Activated CD8-positive, alpha-beta T cell treated with anti-CD3 and anti-CD28 coated beads for 36 hours (primary cell): ENCODE measurements at places on chromosomes 4 and X. TPM values are rescaled to one million over a fixed set of nuclear protein-coding genes. Genes with fewer than 3 reads are reported as not detected.

Gene RHOH
- 126 TPM for total RNA-seq

DNA sequence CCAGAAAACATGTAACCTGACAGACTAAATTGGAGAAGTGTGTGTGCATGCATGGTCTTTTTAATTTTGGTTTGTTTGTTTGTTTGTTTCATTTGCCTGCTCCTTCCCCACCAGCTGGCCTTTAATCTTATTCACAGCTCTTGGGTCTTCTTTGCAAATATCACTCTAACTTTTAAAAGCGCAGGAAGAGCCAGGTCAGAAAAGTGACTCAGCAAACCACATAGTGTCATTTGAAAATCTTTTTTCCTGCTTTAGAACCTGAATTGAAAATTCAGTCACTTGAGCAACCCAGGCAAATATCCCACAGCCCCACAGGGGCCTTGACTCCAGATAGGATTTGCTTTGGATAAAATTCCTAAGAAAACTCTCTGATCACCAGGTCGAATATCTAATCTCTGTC is 4.6 kb downstream of the TMEM255A start:
- no peak for DNase-seq

Gene DYNLT3
- 24.8 TPM for total RNA-seq

Gene TMEM271
- not detected for total RNA-seq

DNA sequence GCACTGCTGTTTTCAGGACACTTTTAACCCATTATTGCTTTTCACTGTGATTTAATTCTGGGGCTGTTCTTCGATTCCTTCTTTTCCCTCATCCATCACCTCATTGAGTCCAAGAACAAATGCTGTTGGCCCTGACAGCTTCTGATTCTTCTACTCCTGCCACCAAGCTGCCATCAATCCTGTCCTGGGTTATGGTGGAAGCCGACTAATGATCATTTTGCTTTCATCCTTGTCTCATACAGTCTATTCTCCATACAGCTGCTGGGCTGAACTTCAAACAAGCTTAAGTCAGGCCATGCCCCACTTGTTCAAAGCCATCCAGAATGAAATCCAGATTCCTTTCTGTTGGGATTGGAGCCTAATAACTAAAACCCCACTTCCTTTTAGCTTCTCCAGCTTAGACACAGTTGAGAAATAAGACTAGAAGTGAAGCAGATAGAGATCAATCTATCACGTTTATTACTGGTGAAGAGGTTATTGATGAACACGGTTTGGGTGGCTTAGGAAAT is 161.9 kb downstream of the STK32B start:
- DNase-seq, result no peak

DNA sequence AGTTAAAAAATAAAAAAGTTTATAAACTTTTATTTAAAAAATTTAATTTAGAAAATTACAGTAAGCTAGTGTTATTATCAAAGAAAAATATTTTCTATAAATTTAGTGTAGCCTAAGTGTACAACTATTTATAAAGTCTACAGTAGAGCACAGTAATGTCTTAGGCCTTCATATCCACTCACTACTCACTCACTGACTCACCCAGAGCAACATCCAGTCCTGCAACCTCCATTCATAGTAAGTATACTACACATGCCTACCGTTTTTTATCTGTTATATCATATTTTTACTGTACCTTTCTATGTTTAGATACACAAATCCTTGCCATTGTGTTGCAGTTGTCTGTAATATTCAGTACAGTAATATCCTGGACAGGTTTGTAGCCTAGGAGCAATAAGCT is 129.0 kb upstream of the FAM47B start:
- no peak for DNase-seq

Gene RPS3A
- total RNA-seq, result 3,095 TPM

GRCh38 chr4:171621646-171622045 is 191.6 kb upstream of the GALNTL6 start:
- DNase-seq, result no peak

DNA sequence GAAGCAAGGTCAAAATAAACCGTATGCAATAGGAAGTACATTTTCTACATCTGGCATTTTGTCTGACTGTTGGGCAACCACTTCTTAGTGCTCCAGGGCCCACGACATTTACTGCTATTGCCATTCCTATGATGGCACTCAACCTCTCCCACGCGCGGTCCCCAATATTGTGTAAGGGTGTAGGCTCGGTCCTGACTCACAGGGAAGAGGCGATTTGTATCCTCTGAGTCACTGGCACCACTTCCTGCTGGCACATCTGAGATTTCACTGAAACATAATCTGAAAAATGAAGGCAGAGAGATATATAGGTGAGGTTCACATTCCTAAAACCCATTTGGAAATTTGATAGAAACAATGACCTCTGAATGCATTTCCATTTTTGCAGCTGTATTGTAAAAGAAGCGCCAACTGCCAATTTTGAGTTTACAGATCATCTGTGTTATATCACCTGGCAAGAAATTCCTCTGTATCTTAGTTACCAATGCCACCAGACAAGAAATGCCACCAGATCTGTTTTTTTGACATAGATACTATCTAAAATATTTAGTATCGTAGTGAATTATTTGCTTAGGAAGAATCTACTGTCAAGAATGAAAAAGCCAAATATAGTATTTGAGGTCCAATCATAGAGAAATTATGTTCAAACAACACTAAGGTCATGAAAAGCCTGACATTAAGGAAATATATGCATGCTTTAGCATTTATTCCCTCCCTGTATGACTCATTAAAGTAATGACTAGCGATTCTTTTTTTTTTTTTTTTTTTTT is 9.8 kb downstream of the EREG start:
- DNase-seq, result peak; percentile 29

DNA sequence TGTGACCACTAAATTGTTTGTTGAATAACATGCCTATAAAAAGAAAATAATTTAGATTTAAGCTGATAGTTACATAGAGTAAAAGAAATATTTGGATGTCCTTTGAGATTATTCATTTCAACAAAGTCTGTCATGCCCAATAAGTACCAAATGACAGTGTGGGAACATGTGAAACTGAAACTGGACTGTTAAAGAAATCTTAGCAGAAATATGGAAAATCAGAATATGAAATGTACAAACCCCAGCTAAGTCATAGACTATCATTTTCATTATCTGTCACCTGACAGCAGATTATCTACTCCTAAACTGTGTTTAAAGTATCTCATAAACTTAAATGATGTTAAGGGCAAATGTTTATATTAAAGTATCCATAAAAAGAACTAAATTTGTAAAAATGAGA is 437.8 kb upstream of the FAM241A start:
- DNase-seq, result no peak

DNA sequence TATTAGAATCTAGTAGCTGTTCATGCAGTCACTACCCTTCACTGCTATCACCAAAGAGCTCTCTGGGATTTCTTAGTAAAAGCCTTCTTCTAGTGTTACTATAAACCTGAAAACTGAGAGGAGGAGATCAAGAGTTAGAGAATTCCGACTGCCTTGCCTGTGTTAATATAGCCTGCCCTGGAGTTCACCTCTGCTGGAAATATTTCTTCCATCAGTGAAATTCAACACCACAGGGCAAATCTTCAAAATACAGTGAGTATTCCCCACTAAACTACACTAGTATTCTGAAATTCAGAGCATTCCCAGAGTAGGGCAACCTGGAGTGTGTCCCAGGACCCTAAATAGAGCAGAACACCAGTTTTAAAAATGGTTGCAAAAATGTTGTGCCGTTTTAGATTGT is 301.1 kb downstream of the ARHGAP24 start:
- no peak for DNase-seq

DNA sequence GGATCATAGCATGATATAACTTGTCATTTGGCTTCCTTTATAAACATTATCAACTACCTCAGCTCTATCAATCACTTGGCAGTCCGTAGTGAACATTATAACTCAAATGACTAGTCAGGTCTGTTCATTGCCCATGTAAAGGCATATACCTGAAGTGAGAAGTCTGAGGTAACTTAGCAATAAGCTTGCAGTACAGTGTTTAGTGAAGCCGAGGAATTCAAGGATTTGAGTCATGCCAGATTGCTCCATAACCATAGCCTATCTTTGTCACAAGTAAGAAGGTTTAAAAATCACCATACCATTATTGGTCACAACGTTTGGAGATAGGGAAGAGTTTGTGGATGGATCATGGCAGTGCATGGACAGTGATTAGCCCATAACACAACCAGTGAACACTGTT is 41.6 kb downstream of the AR start:
- no peak for DNase-seq

Gene IBSP
- total RNA-seq, result not detected

GRCh38 chrX:133151336-133151735 is 54.4 kb upstream of the USP26 start:
- no peak for DNase-seq

DNA sequence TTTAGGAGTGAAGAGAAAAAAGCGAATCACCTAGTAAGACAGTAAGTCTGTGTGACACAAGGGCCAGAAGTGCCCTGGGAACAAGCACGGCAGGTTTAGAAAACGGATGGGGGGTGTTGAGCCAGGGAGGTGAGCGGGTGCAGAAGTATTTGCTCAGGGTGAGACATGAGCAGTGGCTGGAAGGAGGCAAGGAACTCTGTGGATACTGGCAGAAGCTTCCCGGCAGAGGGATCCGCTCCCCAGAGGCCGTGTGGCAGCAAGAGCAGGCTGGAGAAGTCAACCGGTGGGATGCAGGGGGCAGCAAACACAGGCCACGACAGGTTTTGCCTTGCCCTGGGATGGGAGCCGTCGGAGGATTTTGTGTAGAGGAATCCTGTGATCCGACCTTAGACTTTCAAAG is 2.3 kb upstream of the UVSSA start:
- DNase-seq, result no peak

- DNase-seq, result no peak
These were observed 1342.9 kb downstream of the ADGRL3 start for GRCh38 chr4:62543002-62543401.

DNA sequence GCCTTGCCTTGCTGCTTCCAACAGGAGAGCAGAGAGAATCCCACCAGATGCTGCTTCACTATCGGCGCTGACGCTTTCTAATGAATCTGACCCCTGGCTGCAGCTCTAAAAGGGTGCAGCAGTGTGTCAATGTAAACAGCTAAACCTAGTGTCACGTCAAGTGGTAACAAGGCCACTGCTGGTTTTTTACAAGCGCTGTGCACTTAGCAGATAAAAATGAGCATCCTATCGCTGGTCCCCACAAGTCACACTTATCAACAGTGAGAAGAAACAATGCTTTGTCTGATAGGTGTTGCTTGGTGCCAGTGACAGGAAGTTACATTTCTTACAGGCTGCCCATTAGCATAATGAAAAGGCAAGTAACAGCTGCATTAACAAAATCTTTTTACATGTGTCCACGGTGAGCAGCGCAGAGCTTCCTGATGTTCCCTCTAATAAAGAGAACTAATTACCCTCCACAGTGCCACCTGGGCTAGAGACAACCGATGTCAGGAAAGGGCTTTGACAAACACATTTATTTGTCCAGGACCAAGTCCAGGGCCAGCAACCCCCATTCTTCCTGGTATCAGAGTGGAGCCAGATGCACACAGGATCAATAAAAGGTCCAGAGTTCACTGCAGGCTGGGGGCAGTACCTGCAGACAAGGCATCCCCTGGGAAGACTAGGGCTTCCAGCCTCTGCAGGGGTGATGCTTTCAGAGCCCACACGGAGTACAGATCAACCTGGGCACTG is 176.0 kb downstream of the MGST2 start:
- DNase-seq, result no peak

GRCh38 chrX:150200361-150200760 is 162.8 kb upstream of the MAMLD1 start:
- no peak for DNase-seq

DNA sequence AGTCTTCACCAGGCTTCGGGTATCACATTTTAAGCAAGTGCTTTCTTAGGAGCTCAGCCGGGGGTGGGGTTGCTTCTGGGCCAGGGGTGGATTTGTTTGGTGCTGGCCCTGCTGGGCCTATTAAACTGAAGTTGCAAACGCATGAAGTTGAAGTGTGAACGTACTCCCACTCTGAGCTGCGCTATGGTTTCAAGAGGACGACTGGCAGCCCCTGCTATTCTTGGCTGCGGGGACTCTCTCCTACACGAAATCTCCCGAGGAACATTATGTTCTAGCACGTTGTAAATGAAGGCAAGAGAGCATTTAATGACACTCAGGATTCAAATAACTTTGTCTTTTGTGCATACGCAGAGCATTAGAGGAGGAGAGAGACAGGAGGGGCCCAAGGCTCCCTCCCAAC is 401.3 kb upstream of the BOD1L1 start:
- DNase-seq, result no peak

- DNase-seq, result no peak
These were observed 600.5 kb upstream of the SLIT2 start for GRCh38 chr4:19650903-19651864.

- no peak for DNase-seq
These were observed 270.3 kb downstream of the ASMT start for GRCh38 chrX:1885116-1885515.

- DNase-seq, result no peak
These were observed 1871.5 kb downstream of the ARAP2 start for GRCh38 chr4:34372815-34373214.

DNA sequence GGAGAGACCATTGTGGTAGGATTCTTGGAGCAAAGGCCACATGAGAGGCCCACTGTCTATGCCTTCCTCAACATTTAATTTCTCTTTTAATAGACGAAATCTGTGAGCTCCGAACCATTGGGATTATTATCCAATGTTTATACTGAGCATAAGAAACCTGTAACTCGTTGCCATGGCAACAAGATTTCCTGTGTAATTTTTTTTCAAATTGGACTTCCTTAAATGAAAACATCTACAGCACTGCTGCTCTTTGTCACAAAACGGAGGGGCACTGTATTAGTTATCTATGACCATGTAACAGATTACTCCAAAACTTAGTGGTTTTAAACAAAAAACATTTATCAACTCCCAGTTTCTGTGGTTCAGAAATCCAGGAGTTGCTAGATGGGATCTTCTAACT is 38.7 kb downstream of the PPP1R2C start:
- DNase-seq, result no peak

DNA sequence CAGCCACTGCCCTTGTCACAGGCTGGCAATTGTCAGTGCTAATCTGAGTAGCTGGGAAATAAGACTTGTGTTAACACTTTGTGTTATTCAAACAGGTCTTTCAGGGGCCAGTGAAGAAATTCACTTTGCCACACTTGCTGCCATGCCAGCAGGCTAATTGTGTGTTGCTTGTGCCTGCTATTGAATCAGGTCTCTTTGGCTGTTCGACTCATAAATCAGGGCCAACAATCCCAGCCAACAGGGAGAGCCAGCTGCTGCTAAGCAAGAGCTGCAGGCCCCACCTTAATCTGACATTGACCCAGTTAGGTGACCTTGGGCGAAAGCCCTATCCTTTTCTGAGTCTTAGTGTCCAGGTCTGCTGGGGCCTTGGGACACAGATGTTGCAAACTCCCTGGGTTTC is 28.1 kb upstream of the MAMLD1 start:
- no peak for DNase-seq

- DNase-seq, result no peak
These were observed 287.8 kb downstream of the RAPGEF2 start for GRCh38 chr4:159390648-159391047.

DNA sequence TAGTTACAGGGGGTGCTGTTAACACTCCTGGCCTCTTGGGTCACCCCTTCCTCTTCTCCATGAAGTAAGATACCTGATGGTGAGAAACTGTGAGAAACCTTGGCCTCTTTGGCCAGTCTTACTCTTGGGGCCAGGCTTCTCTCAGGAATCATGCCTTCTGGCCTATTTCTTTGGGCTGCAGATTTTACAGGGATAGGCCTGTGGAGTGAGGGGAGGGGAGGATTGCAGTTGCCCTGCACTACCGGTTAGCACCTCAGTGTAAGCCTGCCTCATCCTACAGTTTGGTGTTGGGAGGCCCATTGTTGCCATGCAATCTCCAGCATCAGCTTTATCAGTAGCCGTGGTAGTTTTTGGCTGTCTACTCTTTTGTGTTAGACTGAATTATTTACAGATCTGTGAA is 7.6 kb upstream of the PGRMC2 start:
- DNase-seq, result no peak

- no peak for DNase-seq
These were observed 93.2 kb upstream of the IL15 start for GRCh38 chr4:141543176-141543575.
